Common myeloid progenitor, CD34-positive (primary cell): ENCODE measurements at places on chromosomes 6 and 20.

DNA sequence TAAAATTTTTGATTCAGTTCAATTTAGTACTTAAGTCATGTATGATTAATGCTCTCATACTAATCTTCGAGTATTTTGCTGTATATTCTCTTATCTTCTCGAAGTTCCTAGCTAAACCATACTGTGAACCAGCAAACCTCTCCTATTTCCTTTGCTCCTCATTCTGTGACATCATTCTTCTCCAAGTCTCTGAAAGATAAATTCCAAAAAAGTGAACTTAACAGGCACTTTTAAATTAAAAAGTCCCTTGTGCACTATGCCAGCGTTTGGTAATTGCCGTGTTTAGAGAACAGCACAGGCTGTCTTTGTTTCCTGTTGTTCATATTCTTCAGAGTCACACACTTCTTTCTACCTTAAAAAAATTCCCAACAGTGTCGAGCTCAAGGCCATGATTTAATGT lies 188.4 kb upstream of the PHACTR1 start:
- DNase-seq: no peak

- DNase-seq: peak; percentile 18
Measured at GRCh38 chr6:150528648-150529285, 70.9 kb upstream of the PLEKHG1 start.

GRCh38 chr6:52900536-52900935 lies 9.0 kb downstream of the GSTA3 start:
- DNase-seq: no peak

- no peak for DNase-seq
Measured at GRCh38 chr6:42239333-42239732, 21.7 kb upstream of the MRPS10 start.

DNA sequence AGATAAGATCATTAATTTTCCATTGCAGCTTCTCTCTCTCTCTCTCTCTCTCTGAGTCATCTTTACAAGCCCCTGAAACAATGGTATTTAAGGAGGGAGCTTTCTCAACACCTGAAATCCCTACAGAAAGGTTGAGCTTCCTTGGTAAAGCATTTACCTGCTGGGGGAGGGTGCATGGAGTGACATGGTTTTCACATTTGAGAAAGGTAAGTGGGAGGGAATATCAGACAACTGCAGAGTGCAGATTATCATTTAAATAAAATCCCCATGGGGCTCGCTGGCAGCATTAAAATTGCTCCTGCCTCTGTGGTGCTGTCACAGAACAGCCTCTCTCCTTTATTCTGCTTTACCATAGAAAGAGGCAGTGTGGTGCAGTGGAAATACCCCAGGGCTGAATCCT lies 10.3 kb upstream of the PDYN start:
- DNase-seq: no peak

GRCh38 chr20:21523281-21523868 lies 9.5 kb upstream of the NKX2-2 start:
- DNase-seq: no peak

- no peak for DNase-seq
Measured at GRCh38 chr20:17611290-17611539, 41.3 kb downstream of the DSTN start.

DNA sequence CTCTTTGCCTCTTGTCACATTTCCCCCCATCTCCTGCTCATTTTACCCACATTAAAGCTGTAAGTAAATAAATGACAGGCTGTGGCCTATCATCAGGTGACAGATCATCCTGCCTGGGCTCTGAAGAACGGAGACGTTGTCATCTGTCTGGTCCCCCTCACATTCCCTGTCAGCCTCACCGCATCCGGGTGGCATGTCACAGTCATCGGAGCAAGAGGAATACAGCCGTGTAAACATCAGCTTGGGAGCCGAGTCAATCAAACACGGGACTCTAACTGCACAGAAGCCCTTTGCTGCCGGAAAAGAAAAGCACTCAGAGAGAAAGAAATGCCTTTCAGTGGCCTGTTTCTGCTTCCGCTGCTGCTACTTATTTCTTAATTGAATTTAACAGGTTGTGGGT lies 371.9 kb upstream of the ID4 start:
- no peak for DNase-seq

DNA sequence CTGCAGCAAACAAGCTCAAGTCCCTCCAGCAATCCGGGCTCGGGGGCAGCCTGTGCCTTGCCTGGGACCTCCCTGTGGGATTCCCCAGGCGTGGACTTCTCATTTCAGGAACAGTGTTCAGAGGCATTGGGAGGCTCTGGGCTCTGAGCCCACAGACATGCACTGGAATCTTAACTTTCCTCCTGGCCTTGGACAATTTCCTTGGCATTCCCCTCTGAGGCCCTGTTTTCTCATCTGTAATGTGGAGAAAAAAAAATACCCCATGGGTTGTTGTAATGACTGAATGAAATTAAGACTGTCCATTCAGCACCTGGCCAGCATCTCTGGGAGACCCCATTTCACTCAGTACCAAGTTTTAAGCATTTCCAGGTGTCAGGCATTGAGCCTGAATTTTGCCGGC lies 17.6 kb downstream of the BPIFB4 start:
- DNase-seq: no peak

DNA sequence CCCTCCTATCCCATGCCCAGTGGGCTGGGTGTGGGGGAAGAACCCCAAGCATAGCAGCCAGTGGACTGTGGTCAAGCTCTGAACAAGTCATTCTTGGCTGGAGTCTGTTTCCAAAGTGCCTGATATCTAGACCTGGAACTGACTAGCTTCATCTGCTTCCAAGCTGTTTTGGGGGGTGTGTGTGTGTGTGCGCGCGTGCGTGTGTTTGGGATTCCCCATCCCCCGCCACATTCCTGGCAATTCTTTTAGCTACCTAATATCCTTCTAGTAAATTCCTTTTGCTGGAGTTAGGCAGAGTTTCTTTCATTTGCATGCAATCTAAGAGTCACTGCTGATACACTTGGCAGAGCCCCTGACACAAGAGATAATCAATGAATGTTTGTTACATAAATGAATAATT lies 7.8 kb downstream of the PAK5 start:
- no peak for DNase-seq

- no peak for DNase-seq
Measured at GRCh38 chr20:19493794-19494495, 264.1 kb upstream of the RIN2 start.

DNA sequence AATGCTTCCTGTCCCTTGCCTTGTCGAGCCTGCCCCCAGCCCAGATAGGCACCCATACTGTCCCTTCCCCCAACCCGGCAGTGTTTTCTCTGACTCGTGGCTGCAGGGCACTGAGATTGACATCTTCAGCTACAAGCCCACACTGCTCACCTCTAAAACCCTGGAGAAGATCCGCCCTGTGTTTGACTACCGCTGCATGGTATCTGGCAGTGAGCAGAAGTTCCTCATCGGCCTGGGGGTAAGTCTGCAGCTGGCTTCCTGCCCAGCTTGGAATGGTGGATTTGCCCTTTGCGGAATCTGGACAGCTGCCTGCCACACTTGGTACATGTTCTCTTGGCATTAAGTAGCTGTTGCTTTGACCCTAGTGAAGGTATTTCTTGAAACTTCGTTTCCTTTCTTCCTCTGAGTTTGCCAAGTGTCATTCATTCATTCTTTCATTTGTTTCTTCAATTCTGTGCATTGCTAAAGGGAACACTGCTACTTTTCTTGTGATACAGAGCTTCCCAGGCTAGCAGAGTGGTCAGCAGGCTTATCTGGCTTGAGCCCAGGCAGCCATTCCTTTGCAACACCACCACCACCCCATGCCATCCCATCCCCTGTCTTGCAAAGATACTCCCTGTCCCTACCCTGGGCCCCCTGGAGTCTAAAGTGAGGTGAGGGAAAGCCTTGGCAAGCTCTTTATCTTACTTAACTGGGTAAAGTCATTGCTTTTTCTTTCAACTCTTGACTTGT lies 26.2 kb downstream of the CCDC167 start:
- DNase-seq: no peak

DNA sequence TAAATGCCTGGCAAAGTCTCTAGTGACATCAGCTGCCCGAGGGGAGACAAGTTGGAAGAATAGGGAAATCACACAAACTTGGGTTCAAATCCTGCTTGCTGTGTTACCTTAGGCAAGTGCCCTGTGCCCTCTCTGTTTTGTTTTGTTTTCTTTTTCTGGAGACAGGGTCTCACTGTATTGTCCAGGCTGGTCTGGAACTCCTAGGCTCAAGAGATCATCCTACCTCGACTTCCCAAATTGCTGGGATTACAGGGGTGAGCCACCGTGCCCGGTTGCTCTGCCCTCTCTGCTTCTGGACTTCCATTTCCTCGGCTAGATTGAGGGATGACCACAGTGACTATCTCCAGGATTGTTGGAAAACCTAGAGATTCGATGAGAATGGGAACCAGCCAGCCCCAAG lies 55.4 kb downstream of the SNAI1 start:
- no peak for DNase-seq

GRCh38 chr6:168713839-168714238 lies 272.9 kb downstream of the SMOC2 start:
- DNase-seq: peak; percentile 13

DNA sequence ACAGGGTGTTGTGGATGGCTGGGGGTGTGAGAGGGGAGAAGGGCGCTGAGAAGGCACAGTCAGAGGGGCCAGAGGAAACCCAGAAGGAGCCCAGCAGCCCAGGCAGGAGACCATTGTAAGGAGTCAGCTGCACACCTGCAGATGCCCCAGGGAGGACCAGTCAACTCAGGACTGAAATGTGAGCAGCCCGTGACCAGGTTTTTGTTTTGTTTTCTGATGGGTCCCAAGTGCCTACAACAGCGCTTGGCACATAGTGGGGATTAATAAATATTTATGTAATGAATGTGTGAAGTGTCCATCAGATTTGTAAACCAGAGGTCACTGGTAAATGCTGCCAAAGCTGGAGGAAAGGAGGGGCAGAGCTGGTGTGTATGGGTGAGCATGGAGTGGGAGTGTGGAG lies 30.2 kb downstream of the TRAM2 start:
- DNase-seq: no peak

- DNase-seq: no peak
Measured at GRCh38 chr6:75882734-75883133, 133.7 kb downstream of the MYO6 start.

DNA sequence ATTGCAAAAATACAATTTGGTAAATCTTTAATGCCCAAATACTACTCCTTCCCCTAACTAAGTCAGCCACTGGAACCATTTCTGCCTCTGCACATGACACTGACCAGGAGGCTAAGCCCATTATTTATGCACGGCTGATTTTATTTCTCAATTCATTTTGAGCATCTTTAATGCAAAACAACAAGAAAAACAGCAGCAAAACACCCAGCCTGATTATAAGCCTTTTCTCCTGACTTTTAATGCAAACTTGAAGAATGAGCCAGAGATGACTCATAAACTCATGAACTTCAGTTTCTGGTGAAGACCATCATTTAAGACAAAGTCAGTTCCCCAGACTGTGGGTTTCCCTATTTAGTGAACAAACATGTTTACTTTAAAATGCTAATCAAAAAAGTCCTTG lies 51.6 kb downstream of the CYP24A1 start:
- DNase-seq: peak; percentile 11
